Trophoblast cell (in vitro differentiated cells and primary cell): ENCODE measurements at places on chromosomes 5 and 9.
A peak's percentile ranks its signal among the peaks of the same experiment; 100 is the strongest.

DNA sequence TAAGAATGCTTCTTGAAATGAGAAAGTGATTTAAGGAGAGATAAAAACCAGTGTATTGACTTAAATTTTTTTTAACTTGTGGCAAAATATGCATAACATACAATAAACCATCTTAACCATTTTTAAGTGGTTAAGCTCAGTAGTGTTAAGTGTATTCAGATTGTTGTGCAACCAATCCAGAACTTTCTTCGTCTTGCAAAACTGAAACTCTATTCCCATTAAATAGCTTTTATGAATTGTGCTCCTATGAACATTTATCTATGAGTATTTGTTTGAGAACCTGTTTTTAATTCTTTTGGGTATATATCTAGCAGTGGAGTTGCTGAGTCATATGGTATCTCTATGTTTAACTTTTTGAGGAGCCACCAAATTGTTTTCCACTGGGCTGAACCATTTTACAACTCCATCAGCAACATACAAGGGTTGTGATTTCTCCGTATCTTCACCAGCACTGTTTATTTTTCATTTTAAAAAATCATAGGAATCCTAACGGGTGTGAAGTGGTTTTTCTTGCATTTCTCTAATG is 76.6 kb upstream of the ACTBL2 start:
- no peak for DNase-seq

DNA sequence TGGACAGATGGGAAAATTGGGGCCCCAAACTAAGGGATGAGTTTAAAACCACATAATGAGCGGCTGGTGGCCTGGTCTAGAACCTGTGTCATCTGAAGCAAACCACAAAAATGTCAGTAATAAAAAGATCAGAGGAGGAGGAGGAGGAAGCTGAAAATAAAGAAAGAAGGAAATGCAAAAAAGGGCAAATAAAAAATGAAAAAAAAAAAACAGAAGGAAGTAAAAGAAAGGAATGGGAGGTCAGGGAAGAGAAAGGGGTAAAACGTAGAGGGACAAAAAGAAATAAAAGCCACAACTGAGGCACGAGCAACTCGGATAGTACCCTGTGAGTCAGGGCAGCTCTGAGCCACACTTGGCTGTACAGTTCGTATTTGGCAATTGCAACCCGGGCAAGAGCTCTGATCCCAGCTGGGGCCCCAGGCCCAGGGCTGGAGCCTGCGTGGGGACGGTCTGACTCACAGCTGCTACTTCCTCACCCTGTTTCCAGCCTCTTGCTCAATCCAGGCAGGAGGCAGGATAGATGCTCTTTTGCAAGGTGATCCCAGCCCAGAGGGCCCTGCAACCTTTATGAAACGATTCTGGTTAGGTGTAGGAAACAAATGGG is 137.9 kb upstream of the TRIM32 start:
- DNase-seq: peak; percentile 83

DNA sequence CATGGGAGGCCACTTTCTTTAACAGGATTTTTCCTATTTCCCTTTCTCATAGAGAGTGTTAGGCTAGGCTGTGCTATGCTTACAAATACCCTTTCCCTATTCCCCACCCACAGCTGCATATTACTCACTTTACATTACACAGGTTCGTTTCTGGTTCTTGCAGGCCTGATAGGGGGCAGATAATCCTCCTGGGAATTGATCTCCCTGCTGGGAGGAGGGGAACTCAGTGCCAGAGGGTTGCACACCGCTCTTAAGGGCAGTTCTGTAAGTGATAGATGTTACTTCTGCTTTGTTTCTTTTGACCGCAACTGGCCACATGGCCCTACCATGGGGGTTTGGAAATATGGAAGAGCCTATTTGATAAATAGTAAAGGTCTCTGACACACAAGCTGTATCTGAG is 54.0 kb upstream of the NTRK2 start:
- no peak for DNase-seq

GRCh38 chr9:28212979-28213378 is 639.7 kb upstream of the C9orf72 start:
- peak; percentile 56 for DNase-seq

DNA sequence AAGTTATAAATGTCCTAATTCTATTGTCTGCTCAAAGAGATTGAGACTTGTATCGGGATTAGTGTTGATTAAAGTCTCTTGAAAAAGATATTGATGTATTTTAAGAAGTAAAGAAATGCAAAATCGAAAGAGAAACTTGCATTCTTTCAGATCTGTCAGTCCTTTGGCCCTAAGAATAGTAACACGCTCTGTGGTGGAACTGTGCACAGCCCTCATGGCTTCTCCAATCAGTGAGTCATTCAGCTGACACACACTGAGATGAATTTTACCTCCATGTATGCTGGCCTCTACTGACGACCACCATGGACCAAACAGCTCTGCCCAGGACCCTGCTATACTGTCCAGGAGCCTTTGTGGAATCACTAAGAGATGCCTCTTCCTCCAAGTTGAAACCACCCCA is 232.4 kb downstream of the ESM1 start:
- DNase-seq: no peak

GRCh38 chr5:127697894-127698600 is 5.1 kb upstream of the CCDC192 start:
- DNase-seq: peak; percentile 35

GRCh38 chr9:34037626-34038025 is 11.1 kb downstream of the UBAP2 start:
- no peak for DNase-seq

GRCh38 chr5:144433893-144434292 is 263.2 kb downstream of the KCTD16 start:
- no peak for DNase-seq

GRCh38 chr9:123364241-123364824 is 8.3 kb downstream of the CRB2 start:
- no peak for DNase-seq

GRCh38 chr9:102405218-102405867 is 589.8 kb upstream of the CYLC2 start:
- DNase-seq: no peak

- no peak for DNase-seq
Measured at GRCh38 chr9:21710548-21711191, 91.8 kb upstream of the MTAP start.

- no peak for DNase-seq
Measured at GRCh38 chr9:136361754-136362449, 1.6 kb downstream of the DNLZ start.

GRCh38 chr5:132961887-132962286 is 1.5 kb downstream of the AFF4 start:
- no peak for DNase-seq

DNA sequence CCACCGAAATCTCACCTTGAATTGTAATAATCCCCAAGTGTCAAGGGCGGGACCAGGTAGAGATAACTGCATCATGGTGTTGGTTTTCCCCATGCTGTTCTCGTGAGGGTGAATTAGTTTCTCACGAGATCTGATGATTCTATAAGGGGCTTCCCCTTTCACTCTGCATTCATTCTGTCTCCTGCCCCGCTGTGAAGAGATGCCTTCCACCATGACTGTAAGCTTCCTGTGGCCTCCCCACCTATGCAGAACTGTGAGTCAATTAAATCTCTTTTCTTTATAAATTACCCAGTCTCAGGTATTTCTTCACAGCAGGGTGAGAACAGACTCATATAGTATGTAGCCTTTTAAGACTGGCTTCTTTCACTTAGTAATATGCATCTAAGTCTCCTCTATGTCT is 128.1 kb upstream of the NR5A1 start:
- no peak for DNase-seq

DNA sequence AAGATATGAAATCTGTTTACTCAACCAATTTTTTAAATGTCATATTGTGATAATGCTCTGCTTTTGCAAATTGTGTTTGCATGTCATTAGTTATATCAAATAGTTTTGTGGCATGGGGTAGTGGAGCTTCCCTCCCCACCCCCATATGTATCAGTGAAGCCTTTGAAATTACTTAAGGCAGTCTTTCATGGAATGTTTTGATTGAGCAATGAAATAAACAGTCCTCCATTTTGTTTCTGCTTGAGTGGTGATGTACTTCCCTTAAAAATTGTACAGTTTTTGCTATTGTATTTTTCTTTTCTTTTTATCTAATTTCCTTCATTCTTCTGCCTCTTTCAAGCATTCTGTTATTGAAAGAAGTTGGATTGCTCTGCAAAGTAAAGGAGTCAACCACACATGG is 3.5 kb downstream of the SOWAHA start:
- DNase-seq: no peak

DNA sequence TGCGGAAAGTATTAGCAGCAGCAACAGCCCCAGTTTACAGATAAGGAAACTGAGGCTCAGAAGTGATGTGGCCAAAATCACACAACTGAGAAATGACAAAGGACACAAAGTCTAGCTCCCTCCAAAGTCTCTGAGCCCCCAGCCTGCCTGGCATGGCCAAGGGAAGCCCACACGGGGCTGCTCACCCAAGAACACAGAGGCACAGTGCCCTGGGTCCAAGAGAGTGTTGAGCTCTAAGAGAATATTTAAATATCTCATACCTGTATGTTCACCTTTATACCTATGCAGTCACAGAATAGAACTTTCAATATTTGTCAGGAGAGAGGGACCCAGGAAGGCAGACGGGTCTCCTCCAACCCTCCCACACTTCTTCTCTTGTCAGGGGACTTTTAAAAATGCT is 16.6 kb downstream of the VAV2 start:
- DNase-seq: no peak
